ENCODE measurements at places on chromosomes 5 and 9.

GRCh38 chr5:110896901-110897300, 158.1 kb downstream of the SLC25A46 start:
- DNase-seq: no peak

GRCh38 chr5:41526699-41527098, 16.3 kb upstream of the PLCXD3 start:
- DNase-seq: no peak

DNA sequence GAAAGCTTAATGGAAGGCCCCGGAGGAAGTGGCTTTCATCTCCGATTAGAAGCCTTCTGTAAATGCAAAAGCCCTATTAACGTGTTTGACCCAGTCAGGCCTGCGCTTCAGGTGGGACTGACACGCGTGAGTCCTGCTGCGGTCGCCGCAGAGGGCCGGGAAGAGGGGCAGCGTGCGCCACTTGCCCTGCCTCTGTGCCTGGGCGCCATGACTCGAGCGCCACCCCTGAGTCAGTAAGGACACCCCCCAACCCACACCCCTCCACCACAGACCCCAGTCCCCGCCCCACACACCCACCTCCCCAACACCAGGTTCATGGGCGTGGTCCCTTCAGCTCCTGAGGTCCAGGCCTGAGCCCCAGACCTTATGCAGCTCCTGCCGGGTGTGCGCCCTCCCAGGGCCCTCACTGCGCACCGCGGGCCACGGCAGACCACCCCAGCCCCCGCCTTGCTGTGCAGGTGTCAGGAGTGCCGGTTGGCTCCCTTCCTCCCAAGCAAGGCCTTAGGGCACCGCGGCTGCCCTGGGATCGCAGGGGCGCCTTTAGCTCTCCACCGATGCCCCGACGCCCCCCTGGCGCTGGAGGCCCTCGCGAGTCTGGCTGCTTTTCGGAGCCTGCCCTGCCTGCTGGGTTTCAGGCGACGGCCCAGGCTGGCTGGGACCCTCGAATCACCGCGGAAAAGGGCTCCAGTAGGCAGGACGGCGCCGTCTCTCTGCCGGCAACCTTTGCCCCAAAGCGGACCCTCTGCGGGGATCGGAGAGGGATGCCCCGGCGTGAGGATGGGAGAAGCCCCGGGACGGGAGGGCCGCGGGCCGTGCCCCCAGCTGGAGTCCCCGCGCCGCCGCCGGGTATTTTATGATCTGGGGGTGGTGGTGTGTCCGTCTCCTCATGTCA, 625 bp upstream of the OLFM1 start:
- DNase-seq: no peak

- peak; percentile 66 for DNase-seq
Observed at GRCh38 chr9:136110082-136111061, 8.3 kb downstream of the TMEM250 start.

DNA sequence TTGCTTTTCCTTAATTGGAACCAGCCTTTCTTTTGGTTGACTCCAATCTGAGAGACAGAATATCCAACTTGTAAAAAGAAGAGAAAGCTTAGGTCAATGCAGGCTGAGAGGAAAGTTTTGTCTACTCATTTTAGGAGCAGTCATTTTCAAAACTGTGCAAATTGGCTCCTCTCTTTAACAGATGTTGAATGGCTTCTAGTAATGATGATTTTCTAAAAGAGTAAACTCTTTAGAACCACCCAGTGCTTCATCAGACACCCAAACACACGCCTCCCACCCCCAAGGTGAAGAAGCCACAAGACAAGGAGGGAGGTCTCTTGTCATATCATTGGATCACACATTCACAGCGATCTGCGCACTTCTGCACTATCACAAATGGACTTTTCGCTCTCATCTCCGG, 116.3 kb upstream of the KLF9 start:
- DNase-seq: no peak

DNA sequence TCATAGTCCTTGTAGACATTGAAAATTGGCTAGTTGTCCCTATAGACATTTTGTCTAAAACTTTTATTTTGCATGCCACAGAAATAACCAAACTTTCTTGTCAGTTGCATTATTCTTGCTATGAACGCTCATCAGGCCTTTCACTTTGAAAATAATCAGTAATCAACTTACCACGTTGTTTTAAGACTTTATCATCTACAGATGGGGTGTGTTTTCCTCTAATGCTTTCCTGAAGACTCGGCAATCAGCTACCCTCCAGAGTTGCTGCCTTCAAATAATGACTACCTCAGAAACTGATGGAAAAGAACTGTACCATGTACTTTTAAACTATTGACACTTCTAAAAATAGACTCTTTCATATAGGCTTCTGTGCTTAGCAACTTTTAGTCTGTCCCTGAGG, 33.5 kb upstream of the HSPB3 start:
- DNase-seq: no peak

DNA sequence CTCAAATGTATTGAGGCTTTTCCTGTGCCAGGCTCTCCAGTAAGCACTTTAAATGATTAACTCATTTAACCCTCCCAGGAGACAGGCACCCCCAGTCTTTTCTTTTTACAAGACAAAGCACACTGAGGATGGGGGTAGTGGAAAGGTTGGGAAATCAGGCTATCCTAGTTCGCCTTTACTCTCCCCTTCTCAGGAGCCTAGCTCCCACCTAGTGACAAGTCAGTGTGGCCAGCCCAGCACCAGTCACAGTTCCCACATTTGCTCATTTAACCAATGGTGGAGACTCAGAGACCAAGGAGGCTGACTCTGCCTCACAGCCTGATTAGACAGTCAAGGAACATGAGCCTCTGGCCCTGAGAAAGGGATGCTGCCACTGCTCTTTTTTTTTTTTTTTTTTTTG, 3.5 kb downstream of the ALDH7A1 start:
- no peak for DNase-seq

GRCh38 chr5:151522226-151522625, 68.9 kb downstream of the FAT2 start:
- DNase-seq: no peak

GRCh38 chr9:82560457-82560904, 502.5 kb downstream of the RASEF start:
- DNase-seq: no peak
